ENCODE measurements at places on chromosomes 13 and 19. TPM values are rescaled to one million over a fixed set of nuclear protein-coding genes. Genes with fewer than 3 reads are reported as not detected.
A peak's percentile ranks its signal among the peaks of the same experiment; 100 is the strongest.

DNA sequence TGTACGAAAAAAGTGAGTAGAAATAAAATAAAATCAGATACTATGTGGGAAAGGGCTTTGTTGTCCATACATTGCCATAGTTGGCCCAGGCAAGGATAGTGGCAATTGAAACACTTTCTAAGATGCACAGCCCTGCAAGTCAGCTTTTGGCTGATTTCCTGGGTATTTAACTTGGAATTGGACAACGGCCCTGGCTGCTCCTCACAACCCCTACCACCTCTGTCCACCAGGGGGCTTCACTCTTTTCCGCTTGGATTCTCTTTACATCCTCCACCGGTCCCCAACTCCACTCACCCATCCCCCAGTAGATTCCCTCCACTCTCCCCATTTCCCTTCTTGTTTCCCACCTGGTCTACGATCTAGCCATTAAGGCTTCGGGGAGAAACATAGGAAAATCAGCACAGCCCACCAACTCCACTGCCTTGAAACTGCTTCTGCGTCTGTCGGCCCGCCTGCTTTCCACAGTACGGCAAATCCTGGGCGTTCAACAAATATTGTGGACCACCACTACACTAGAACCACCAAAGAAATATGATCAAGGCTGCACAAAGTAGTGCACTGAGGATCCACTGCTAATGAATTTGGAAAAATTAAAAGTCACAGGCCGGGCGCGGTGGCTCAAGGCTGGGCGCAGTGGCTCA, 48.6 kb upstream of the GTF3A start:
- DNase-seq: no peak

DNA sequence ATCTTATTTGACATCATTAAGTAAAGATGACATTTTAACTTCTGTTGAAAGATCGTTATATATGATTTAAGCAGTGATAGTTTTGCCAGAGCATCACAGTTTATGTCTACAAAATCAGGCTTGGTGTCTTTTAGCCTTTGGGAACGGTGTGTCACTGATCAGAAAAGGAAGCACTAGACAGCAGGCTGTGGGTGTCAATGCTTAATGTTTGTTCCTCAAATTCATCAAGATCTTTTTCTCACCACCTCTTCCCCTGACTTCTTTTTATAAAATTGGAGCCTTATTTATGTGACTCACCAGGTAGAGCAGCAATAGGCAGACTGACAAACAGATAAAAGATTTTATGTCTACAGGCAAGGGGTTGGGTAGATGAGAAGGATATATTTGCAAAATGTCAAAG, 1558.5 kb downstream of the EFNB2 start:
- no peak for DNase-seq

DNA sequence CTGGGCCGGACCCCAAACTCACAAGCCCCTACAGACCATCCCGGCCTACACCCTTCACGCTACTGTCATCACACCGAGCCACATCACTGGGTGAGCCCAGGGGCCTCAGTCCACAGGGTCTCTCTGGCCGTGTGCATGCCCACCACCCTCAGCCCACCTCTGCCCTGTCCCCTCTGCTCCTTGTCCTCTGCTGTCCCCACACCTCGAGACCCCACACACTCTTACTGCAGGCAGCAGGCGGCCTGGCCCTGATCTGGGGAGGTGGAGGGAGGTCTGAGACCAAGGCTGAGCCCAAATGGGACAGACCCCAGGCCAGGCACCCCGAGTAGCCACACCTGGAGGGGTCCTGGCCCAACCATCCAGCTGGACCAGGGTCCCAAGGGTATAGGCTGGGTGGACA, 35.2 kb downstream of the PEPD start:
- no peak for DNase-seq

DNA sequence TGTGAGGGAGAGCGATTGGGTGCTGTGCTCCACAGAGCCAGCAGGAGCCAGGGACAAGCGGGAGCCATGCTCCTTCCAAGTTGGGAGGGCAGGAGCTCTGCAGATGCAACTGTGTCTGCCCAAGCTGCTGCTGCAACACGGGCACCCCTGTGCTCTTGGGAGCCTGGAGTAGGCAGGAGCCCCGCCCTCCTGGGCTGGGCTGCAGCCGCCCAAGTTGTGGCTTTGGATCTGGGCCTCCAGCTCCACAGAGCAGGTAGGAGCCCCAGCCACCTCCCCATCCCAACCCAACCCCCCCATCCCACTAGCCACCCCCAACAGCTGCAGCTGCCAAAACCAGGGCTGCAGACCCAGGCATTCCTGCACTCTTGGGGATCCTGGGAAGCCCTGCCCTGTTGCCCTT, 39.9 kb upstream of the FLT1 start:
- DNase-seq: no peak

- no peak for DNase-seq
Observed at GRCh38 chr13:112880976-112881540, 88.0 kb upstream of the MCF2L start.

DNA sequence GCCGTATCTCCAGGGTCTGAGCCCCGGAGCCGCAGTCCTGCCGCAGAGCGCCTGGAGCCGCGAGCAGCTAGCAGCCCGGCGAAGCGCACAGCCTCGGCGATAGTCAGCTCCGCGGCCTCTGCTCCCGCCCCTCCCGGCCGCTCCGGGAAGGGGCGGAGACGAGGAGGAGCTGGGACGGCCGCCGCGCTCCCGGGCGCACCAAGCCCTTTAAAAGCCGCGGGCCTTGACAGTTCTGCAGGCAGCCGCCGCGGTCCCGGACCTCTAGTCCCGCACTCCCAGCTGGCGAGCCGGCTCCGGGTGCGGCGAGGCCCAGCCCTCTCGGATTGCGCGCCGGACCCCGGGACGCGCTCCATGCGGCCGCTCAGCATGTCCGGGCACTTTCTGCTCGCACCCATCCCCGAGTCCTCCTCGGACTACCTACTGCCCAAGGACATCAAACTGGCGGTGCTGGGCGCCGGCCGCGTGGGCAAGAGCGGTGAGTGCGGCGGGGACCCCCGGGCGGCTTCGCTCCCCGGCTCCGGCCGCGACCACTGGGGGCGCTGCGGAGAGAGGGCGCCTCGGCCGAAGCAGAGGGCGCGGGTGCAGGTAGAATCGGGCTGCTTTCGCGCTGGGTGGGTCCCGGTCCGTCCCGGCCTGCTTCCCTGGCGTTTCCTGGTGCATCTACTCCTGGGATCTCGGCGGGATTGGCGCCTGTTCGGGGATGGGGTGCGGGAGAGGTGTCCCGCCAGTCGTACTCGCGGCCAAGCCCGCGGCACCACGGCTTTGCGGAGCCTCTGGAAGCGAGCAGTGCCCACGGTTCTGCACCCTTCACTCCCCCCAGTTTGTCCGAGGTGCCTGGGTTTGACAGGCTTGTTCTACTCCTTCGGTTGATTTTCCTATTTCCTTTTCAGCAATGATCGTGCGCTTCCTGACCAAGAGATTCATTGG, at the start of gene RASL11A:
TSS of gene RASL11A (plus strand) at position 237 of the 927 bp plus-strand sequence. CDS start at position 352, 115 bp downstream.
- DNase-seq: peak; percentile 75

GRCh38 chr13:89923736-89924135, 1423.8 kb upstream of the MIR17HG start:
- DNase-seq: no peak

GRCh38 chr19:38101723-38102122, 122.3 kb downstream of the DPF1 start:
- no peak for DNase-seq

DNA sequence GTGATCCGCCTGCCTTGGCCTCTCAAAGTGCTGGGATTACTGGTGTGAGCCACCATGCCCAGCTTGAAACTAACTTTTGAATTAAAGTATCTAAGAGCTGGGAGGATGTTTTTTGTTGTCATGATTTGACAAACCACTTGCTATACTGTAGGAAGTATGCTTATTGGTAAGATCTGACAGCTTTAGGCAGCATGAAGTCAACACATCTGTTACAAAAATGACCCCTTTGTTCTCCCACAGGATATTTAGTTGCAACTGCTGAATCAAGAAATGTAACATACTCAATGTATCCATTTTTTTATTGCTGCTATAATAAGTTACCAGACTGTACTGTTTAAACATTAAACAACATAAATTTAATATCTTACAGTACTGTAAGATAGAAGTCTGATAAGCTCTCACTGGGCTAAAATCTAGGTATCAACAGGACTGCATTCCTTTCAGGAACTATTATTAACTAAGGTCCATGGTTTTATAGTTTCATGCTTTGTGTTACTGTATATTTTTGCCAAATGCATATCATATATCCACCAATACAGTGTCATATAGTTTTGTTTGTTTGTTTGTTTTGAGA, 22.8 kb upstream of the LRP3 start:
- no peak for DNase-seq

GRCh38 chr13:43110036-43110435, 86.7 kb downstream of the DNAJC15 start:
- DNase-seq: no peak

- no peak for DNase-seq
Observed at GRCh38 chr13:79435561-79435990, 29.5 kb upstream of the RBM26 start.

GRCh38 chr19:22831211-22831610, 880 bp upstream of the ZNF723 start:
- no peak for DNase-seq

- DNase-seq: no peak
Observed at GRCh38 chr19:29635963-29636362, 29.3 kb upstream of the PLEKHF1 start.

DNA sequence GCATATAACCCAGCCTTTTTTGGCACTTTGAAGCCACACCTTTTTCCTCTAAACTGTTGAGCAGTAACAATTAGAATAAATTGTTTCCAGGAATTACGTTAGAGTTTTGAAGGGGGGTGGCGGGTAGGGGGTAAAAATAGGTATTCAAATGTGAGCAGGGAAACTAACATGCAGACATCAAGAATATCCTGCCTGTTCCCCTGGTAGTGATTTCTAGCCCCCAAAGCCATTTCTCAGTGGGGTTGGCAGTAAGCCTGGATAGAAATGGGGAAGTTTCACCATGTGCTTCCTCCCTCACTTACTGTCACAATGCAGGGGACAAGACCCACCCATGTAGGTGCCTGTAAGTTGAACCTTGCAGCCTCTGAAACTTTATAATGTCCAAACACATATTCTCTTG, 3.8 kb downstream of the DOCK9 start:
- DNase-seq: no peak

GRCh38 chr13:73090116-73090822, 31.5 kb downstream of the KLF5 start:
- no peak for DNase-seq

- DNase-seq: no peak
Observed at GRCh38 chr19:927351-927779, 1.5 kb downstream of the ARID3A start.

GRCh38 chr13:26688286-26688685, 72.3 kb downstream of the GPR12 start:
- DNase-seq: no peak

- no peak for DNase-seq
Observed at GRCh38 chr19:41076286-41076685, 12.0 kb upstream of the CYP2A13 start.

DNA sequence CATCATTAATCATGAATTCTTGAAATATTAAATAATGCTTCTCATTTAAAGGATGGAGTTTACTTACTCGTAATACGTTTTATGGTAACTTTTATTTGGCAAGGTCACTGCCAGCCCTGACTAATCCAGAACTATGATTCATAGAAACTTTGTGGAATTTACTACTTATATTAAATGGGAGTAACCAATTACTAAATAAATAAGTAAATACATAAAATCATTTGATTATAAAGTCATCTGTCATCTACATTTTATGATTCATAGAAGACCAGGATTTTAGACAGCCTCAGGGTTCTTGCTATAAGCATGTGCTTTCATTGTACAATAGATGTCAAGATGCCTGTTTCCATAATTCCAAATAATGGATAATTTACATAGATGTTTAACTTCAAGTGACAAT, 611.1 kb downstream of the TBC1D4 start:
- no peak for DNase-seq

SPACA4 gene
- not detected for total RNA-seq

ELANE gene
- total RNA-seq: not detected

NCCRP1 gene
- not detected for total RNA-seq

UBE2L5 gene
- total RNA-seq: not detected

ZFP14 gene
- 61.1 TPM for total RNA-seq
